ENCODE measurements at places on chromosomes 3 and 15. TPM values are rescaled to one million over a fixed set of nuclear protein-coding genes. Genes with fewer than 3 reads are reported as not detected.

- no peak overlapping the region for H3K27ac ChIP-seq
- no peaks in the 10 kb centered on the region for H3K36me3 ChIP-seq
- peaks cover 25% of the 10 kb centered on the region for H3K4me1 ChIP-seq
- no peak overlapping the region for H3K4me3 ChIP-seq
- DNase-seq, result peak; percentile 9
- H3K27me3 ChIP-seq, result no peaks in the 10 kb centered on the region
Measured at GRCh38 chr3:4995500-4996053, 16.3 kb downstream of the BHLHE40 start.

DNA sequence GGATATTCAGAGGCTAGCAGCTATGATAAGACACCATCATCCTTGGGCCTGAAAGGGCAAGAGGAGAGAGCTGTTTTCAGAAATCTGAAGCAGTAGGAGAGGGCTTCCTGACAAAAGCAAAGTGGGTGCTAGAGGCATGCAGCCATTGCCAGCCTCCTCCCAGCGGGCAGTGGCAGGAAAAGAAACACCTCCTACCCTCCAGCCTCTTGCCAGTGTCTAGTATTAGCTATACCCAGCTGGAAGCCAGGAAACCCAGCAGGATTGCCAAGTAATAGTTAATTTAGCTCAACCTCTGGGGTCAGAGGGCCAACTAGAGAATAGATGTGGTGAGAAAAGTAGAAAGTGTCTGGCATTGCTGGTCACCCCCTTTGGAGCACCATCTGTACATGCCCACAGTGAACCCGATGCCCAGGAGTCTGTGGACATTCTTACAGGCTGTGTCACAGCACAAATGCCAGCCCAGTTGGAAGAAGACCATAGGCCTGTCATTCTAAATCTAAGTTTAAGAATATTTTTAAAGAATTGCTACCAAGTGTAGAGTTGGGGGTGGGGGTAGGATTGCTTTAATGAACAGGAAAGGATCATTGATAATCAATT is 85.3 kb downstream of the HCN4 start:
- H3K36me3 ChIP-seq, result peaks cover 9% of the 10 kb centered on the region
- no peak overlapping the region for H3K27ac ChIP-seq
- no peaks in the 10 kb centered on the region for H3K27me3 ChIP-seq
- H3K4me3 ChIP-seq, result no peak overlapping the region

GRCh38 chr3:18717598-18717997 is 292.5 kb upstream of the SATB1 start:
- H3K36me3 ChIP-seq, result peaks cover 31% of the 10 kb centered on the region
- peaks cover 73% of the 10 kb centered on the region for H3K4me1 ChIP-seq
- H3K27ac ChIP-seq, result peak overlapping the region; percentile 91
- no peak overlapping the region for H3K4me3 ChIP-seq
- no peak for DNase-seq

DNA sequence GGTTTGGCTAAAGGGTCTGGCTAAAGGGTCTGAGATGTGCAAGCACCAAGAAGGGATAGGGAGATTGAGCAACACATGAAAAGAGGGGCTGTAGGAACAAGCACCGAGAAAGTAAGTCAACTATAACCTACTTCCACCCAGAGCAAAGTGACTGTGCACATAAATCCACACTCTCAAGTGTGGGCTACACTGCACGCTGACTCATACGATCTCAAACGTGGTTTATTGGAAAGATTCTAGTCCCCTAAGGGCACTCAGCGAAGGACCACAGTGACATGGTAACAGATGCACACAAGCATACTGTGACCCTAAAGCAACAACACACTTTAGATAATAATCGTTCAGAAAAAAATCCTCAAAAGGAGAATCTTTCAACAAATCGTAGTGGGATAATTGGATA is 48.0 kb downstream of the EHHADH start:
- peaks cover 4% of the 10 kb centered on the region for H3K4me1 ChIP-seq
- H3K4me3 ChIP-seq, result no peak overlapping the region
- H3K36me3 ChIP-seq, result no peaks in the 10 kb centered on the region
- H3K27ac ChIP-seq, result no peak overlapping the region
- DNase-seq, result no peak

DNA sequence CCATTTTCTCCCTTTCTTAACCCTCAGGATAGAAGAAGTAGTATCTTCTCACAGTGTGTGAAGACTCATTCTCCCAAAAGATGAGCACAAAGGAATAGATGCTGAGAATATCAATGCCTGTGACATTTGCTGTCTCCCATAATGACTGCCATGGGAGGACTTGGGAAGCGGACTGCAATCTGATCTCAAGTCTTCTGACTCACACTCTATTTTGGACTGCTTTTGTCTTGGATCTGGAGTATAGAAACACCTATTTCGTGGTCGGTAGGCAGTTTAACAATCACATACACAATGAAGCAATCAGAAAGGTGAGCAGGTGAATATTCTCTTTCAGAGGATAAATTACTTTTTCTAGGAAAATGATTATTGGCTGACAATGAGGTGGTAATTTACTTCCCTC is 852.0 kb downstream of the FHIT start:
- no peaks in the 10 kb centered on the region for H3K4me1 ChIP-seq
- no peak overlapping the region for H3K27ac ChIP-seq
- H3K27me3 ChIP-seq, result no peaks in the 10 kb centered on the region
- H3K4me3 ChIP-seq, result no peak overlapping the region
- H3K36me3 ChIP-seq, result no peaks in the 10 kb centered on the region

- peak overlapping the region; percentile 49 for H3K27ac ChIP-seq
- peaks cover 35% of the 10 kb centered on the region for H3K4me1 ChIP-seq
- H3K36me3 ChIP-seq, result peaks cover 2% of the 10 kb centered on the region
- H3K4me3 ChIP-seq, result no peak overlapping the region
Measured at GRCh38 chr15:40787344-40787841, 17.6 kb downstream of the C15orf62 start.

- no peaks in the 10 kb centered on the region for H3K4me1 ChIP-seq
- H3K36me3 ChIP-seq, result no peaks in the 10 kb centered on the region
- DNase-seq, result no peak
- no peak overlapping the region for H3K27ac ChIP-seq
Measured at GRCh38 chr3:123397050-123397590, 51.8 kb downstream of the ADCY5 start.

- H3K4me1 ChIP-seq, result peaks cover 34% of the 10 kb centered on the region
- H3K27ac ChIP-seq, result peak overlapping the region; percentile 73
- DNase-seq, result no peak
- no peak overlapping the region for H3K4me3 ChIP-seq
- no peaks in the 10 kb centered on the region for H3K36me3 ChIP-seq
- H3K27me3 ChIP-seq, result no peaks in the 10 kb centered on the region
Measured at GRCh38 chr3:115164374-115165221, 17.5 kb upstream of the ZBTB20 start.

- H3K27ac ChIP-seq, result no peak overlapping the region
- no peak for DNase-seq
- H3K4me3 ChIP-seq, result no peak overlapping the region
- peaks cover 2% of the 10 kb centered on the region for H3K36me3 ChIP-seq
- peaks cover 4% of the 10 kb centered on the region for H3K4me1 ChIP-seq
Measured at GRCh38 chr3:113505867-113506266, 9.1 kb downstream of the SPICE1 start.

Gene TEX55
- total RNA-seq, result not detected

Data from activated CD4-positive, alpha-beta memory T cell treated with anti-CD3 and anti-CD28 coated beads for 36 hours (primary cell).